Activated T-cell treated with anti-CD3 and anti-CD28 coated beads, Interleukin-2, amount 50 U/mL, for 4 hours (primary cell): ENCODE measurements at places on chromosomes 3 and 15.

DNA sequence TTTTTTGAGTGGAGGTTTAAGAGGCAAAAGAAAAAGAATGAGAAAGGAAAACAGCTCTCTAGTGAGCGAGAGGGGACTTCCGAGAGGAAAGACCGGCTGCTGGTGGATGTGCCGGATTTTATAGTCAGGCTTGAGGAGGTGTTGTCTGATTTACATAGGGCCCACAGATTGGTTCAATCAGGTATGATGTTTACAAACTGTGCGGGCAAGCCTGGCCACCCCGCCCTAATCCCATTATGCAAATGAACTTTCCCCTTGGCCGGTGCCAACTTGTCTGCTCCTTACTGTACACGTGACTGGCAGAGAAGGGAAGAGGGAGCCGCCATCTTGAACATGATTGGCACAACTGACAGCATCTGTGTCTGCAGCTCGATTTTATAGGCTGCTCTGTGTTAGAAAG is 44.7 kb downstream of the FAM43A start:
- no peak for DNase-seq

GRCh38 chr3:13009132-13009945 is 63.9 kb downstream of the IQSEC1 start:
- DNase-seq: no peak

DNA sequence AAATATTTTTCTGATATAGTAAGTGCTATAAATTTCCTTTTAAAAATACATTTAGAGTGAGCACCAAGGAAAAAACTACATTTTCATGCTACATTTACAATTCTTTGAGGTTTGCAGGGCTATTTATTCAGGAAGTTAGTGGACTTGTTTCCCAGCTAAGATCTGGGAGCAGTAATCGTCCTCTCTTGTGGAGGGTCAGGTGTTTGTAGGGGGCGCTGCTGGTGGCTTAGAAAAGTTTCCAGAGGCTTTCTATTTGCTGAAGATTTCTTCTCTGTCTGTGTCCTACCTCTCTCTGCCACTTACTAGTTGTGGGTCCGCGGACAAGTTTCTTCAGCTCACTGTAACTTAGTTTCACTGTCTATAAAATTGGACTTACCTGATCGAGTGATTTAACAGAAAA is 163.9 kb downstream of the PEX5L start:
- no peak for DNase-seq

DNA sequence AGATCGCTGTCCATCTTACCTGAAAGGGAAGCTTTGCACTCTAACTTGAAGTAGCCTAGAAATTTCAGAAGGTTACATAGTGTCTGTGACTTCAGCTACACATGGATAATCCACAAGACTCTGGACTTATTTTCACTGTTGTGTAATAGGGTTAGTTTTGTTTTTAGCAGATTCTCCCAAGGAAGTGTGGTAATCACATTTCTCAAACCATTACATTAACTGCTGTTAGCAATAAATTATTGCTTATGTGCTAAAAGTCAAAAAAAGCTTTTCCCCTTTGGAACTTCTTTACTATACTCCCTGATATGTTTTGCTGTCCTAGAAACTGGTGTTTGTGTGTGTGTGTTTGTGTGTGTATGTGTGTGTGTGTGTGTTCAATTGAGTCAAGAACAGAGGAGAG is 351.8 kb upstream of the TPRG1 start:
- no peak for DNase-seq

GRCh38 chr3:67437090-67437489 is 217.3 kb downstream of the SUCLG2 start:
- DNase-seq: no peak

DNA sequence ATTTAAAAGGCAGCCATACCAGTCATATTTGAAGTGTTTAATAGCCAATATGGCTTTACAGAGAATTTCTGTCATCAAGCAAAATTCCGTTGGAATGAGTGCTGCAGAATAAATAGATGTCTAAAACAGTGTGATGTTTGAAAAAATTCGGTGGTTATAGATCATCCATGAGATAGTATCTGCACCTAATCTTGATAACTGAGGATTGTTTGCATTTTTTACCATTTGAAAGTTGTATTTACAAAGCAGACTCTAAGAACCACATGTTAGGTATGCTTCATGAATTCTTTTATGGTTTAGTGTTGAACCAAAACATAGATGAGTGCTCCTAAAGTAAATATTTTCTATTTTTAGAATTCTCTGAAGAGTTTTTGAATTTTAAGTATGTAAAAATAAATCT is 476.1 kb downstream of the NAALADL2 start:
- DNase-seq: no peak

GRCh38 chr3:177236704-177237103 is 39.4 kb upstream of the TBL1XR1 start:
- DNase-seq: no peak

DNA sequence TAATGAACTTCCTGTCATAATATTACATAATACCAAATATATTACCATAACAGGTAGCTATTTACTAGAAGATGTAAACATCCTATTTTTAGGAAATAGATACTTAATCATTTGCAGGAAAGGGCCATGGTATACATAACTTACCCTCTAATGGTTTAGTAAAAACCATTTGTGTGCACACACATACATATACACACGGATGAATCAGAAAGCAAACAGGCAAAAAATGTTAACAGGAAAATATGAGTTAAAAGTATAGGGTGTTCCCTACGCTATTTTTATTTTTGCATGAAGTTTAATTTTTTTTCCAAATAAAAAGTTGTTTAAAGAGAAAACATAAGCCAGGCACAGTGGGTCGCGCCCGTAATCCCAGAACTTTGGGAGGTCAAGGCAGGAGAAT is 34.6 kb downstream of the FAM174B start:
- no peak for DNase-seq

DNA sequence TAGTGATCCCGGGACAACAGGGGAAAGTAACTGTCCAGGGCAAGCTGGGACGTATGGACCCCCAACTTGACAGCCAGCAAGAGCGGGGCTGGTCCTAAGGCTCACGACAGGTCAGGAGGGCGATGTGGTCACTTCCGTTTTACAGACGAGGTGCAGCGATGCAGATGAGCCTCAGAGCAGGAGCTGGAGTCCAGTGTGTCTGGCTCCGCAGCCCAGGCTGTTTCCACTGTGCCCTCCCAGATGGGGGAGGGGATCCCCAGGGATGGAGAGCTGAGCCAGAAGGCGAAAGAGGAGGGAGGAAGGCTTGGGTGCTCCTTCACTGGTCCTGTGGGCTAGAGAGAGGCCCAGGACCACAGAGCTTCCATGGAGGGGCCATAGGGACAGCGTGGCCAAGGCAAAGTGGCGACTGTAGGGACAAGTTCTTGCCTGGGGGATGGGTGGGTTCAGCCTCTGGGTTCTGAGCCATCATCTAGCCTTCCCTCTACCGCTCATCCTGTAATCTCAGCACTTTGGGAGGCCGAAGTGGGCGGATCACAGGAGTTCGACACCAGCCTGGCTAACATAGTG is 5.7 kb downstream of the SNX33 start:
- no peak for DNase-seq

DNA sequence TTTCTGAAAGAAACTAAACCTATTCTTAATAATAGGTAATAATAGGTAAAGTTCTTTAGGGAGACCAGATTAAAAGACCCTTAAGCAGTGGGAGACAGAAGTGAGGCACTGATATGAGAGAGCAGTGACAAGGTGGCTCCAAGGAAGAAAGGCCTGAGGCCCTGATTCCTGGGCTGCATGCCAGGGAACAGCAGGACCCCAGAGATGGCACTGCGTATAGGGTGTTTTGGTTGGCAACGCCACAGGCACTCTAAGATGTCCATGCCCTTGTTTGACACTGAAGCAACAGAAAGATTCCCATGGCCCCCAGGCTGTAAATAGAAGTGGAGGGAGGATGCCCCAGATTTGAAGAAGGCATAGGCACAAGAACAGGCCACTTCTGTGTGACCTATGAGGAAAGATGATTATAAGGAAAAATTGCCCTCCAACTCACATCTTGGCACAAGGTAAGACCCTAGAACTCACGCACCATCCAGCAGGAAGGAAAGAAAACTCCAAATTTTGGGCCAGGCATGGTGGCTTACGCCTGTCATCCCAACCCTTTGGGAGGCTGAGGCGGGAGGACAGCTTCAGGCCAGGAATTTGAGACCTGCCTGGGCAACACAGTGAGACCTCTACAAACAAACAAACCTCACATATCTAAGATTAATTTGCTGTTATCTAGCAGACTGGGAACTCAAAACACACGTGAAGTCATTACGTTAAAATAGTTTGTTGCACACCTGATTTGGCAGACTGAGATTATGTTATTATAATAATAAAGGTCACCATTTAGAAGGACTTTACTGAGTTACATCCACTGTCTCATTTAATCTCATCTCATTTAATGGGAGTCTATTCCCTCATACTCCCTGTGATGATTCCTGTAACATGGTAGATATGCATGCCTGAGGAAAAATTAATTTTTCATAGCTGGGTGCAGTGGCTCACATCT is 10.5 kb upstream of the BLM start:
- DNase-seq: no peak

DNA sequence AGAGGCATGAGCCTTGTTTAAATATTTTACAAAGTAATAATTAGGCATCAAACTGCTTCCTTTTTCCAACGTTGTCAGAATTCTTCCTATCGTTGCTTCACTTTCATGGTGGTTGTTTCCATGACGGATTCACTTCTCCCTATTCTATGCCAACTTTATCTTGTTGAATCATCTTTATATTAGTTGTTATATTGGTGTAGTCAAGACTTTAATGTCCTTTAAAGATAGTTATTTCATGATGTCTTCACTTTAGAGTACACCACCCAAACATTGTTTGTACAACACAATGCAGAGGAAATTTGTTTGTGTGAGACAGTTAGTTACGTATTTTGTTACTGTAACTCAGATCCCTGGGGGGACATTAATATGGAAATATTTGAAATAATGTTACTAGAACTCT is 61.9 kb downstream of the CRYBG3 start:
- no peak for DNase-seq

DNA sequence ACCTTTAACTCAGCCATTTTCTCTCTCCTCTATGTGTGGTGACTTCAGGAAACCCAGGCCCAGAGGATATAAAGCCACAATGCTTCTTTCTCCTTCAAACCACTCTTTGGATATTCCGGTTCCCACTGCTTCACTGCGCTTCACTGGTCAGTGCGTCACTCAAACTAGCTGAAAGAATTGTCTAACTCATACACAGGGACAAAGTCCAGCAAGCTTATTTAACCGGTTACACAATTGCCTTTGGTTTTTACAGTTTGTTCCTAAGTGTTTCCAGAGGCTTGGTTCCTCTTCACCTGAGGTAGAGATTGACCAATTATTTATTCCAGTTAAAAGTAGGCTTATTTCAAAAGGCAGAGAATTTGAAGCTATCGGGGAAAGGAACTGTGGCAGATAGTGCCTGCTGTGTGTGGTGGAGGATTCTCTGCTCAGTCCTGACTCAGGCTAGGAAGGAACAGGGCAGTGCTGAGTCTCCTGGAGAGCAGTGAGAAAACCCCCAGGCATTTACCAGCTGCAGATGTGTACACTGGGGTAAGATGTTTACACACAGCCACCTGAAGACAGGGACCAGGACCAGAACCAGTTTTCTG is at the start of gene HGD:
HGD (minus strand) TSS at position 145 of the 587 bp plus-strand sequence; CDS start at position 17, 128 bp downstream.
- no peak for DNase-seq

GRCh38 chr15:29704950-29705597 is 117.2 kb downstream of the TJP1 start:
- DNase-seq: no peak

DNA sequence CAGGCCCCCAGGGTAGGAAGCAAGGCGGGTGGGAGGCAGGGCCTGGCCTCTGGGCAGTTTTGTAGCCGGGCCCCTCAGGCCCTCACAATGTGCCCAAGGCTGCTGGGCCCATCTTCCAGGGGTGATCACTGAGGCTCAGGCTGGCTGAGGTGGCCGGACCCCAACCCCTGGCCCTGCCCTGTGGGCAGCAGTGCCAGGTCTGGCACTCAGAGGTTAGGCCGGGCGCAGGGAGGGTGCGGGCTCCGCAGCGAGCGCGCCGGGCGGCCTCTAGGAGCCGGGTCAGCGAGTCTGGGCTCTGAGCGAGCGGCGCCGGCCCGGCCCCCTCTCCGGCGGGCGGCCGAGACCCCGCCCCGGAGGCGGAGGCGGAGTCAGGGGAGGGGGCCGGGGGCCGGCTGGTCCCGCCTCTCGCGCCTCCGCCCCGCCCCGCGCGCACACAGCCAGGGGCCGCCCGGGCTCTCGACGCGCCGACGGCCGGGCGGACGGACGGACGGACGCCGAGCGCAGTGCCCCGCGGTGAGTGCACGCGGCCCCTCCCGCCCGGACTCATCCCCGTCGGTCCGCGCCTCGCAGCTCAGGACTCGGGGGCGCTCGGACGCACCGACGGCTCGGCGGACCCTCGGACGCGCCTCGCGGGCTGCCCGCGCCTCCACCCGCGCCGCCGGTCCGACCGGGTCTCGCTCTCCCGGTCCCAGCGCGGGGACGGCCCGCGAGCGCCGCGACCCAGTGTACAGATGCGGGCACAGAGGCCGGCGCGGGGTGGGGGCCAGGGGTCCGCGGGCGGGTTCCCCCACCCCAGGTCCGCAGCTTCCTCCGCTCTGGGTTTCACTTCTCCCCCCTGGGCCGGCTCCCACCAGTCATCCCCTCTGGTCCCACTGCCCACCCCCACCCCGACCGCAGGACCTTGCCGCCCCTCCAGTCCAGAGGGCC is at the start of gene FBLN2:
FBLN2 (plus strand) TSS at position 430 of the 927 bp plus-strand sequence. CDS start 21,231 bp downstream, outside the sequence.
- no peak for DNase-seq

DNA sequence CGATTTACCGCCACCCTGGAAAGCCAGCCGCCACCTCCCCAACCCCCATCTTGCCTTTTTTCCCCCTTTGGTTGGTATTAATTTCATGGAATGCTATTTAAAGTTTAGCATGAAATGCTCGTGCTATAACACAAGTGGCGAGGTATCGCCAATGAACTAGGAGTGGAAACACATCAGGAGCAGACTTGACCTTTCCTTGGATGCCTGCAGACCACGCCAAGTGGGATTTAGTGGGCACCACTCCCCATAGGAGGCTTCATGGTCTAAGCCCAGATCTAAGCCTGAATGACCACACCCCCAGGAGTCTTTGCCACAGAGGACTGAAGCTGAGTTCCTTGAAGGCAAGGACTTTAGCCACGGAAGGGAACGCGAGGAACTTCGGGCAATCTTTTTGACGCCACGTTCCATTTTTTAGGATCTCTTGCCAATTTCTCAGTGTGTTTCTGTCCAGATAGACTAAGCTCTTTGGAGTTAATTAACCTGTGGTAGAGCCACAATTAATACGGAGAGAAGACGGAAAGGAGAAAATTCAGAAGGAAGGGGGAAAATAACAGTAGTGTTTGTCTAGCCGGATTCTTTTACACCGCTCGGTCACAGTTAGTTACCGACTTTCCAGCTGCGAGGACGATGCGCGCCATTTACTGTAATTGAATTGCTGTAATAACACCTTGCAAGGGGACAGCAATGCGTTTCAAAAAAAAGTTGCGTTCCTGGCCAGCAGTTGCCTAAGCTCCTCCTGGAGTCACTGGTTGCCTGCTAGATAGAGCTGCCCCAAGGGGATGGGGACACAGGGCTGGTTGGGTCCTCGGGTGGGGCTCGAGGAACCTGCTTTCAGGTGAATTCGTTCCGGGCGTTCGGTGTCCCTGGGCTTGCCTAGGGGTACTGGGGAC is 37.1 kb downstream of the NR2F2 start:
- no peak for DNase-seq
